ENCODE measurements at places on chromosomes 4 and X.

DNA sequence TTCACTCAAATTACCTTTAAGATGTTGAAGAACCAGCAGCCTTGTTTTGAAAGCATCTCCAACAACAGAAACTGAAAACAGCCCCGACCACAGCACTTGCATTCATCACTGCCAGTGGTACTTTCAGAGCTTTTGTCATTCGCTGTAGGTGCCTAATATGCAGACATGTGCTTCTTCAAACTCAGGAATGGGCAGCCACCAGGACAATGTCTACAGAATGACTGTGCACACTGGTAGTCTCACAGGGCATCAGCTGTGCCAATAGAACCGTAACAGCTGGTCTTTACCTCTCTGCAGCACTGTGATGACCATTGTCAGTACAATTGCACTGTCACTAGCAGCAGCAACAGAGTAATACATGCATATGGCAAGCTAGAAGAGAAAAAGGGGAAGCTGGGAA lies 1149.7 kb downstream of the STPG2 start:
- no peak for DNase-seq

GRCh38 chr4:94623126-94623911 lies 134.4 kb upstream of the BMPR1B start:
- DNase-seq = no peak

GRCh38 chr4:56976283-56976836 lies 1.0 kb downstream of the NOA1 start:
- DNase-seq = no peak

DNA sequence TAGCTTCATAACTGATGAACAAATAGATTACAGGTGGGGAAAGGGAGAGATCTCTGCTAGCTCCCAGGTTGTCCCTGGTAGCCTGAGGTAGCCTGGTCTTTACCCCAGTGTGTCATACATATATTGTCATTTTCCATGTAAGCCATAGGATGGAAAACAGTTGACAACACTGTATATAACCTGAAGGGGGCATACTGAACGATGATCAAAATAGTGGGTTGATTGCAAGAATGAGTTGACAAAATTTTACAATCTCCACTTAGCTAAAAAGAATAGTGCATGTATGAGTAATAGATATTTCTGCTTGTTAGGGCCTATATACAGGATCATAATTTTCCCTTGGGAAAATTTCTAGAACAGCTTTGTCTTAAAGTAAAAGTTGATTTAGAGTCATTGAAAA lies 304.1 kb upstream of the HAND2 start:
- DNase-seq = no peak

DNA sequence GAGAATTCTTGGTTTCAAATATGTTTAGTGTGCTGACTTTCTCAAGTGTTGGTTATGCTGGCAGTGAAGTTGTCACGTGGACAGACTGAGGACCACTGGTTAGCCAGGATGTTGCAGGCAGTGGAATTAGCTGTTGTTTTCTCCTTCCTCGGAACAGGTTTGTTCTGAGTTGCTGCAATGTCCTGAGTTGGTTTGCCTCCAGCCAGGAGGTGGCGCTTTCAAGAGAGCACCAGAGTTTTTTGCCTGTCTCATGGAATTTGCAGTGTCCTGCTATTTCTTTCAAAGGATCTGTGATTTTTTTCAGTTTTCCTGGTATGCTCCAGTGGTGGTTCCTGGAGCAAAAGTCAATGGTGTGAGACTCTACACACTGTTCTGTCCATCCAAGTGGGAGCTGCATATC lies 158.1 kb upstream of the CXorf66 start:
- no peak for DNase-seq

DNA sequence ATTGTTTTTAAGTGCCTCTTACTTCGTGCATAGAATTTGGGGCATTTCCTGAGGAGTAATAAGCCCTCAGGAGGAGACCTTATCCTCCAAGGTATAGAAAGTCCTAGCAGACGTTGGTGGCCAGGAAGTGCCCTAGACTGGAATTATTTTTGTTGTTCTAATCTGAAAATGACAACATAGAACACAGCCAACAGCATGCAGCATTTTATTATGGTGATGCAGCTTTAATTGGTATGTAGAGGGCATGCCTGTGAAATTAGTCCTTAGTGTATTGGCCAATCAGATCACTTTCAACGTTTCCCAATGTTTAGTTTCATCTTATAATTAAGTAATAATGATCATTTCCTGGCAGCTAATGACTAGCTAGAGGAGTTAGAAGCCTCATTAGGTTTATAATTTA lies 199.2 kb downstream of the SHROOM3 start:
- DNase-seq = no peak

DNA sequence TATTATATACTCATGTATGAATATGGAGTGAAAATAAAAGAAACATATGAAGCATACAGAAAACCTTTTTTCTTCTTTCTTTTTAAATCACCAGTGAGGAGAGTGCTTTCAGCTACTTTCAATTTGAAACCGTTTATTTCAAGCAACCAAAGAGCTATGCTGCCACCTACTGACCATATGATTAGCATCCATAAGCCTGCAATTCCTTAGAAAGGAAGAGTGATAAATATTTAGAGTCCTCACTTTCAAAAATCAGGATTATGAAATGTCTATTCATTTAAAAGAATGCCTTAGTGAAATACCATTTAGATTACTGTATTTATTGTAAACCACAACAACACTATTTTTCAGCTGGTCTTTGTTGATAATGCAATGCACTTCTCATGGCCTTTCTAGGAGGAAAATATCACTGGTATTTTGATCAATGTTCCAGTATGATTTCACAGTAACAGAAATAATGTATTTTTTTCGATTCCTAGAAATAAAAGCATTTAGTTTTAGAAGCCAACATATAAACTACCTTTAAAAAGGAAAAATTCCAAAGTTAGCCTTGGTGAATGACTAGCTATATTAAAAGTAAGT lies 667.6 kb downstream of the PCDH18 start:
- no peak for DNase-seq

DNA sequence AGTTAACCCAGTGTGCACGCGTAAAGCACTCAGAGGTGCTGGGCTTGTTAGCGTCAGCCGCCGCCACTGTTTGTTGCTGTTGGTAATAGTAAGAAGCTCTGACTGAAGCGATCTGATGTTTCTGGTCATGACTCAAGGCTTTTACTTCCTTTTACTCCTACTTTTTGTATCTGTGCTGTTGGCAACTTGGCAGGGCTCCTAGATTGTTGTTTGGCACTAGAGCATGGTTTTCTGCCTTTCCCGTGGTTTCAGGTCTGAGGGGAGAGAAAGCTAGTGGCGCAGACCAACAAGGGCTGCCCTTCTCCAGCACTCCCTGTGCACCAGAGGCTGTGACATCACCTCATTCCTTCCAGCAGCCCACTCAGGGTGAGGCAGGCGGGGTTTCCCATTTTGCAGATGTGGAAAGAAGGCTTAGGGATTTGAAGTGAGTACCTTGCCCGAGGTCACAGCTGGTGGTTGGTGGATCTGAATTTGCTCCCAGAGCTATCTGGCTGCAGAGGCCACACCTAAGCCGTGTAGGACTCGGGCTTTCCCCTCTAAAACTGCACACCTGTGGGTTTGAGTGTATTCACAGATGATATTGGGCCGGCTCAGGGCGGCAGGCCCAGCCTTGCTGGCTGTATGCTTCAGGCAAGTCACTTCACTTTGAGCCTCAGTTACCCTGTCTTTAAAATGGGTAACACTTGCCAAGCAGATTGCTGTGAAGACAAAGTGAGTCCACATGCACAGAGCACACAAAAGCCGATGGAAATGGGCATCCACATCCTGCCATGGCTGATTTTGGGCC lies 51.2 kb upstream of the TADA2B start:
- DNase-seq = no peak

DNA sequence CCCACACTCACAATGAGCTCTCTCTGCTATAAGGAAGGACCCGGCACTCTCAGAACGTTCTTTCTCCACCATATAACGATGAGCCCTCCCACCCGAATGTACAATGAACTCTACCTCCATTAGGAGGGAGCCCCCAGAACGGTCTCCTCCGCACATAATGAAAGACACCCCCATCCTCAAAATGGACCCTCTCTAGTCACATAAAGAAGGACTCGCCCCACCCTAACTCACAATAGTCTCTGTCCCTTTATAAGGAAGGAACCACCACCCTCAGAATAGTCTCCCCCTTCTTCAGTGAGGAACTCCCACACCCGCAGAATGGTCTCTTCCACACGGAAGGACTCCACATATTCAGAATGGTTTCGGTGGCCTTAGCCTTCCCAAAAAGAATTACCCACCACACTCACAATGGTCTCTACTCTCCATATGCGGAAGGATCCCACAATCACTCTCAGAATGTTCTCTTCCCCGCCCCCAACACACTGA lies 477 bp downstream of the SLC35A2 start:
- no peak for DNase-seq

DNA sequence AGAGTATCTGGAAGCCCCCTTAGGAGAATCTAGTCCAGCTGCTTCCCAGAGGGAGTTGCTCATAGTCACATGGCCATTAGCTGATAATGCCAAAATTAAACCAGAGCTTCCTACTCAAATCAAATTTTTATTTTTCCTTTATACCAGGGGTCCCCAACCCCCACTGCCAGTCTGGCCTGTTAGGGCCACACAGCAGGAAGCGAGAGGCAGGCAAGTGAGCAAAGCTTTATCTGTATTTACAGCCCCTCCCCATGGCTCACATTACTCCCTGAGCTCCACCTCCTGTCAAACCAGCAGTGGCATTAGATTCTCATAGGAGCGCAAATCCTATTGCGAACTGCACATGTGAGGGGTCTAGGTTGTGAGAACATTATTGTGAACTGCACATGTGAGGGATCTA lies 19.2 kb upstream of the TNIP3 start:
- DNase-seq = no peak

DNA sequence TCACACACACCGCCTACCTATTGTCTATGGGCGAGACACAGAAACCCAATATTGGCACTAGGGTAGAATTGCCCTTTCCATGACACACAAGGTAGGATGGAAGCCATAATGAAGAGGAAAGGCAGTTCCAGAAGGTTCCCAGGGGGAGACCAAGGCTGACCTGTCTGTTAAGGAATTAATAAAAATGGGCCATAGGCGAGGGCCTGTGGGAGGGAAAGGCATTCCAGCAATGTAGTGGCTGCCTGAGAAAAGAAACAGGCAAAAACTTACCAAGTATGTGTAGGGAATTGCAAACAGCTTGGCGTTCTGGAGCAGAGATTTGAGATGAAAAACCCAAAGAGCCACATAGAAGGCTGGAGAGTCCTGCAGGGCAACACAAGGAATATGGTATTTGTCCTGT lies 19.1 kb downstream of the MAGED2 start:
- no peak for DNase-seq

GRCh38 chrX:45762699-45763647 lies 562.3 kb upstream of the DIPK2B start:
- DNase-seq = no peak

- DNase-seq = no peak
Observed at GRCh38 chrX:5586726-5587125, 641.9 kb downstream of the NLGN4X start.

DNA sequence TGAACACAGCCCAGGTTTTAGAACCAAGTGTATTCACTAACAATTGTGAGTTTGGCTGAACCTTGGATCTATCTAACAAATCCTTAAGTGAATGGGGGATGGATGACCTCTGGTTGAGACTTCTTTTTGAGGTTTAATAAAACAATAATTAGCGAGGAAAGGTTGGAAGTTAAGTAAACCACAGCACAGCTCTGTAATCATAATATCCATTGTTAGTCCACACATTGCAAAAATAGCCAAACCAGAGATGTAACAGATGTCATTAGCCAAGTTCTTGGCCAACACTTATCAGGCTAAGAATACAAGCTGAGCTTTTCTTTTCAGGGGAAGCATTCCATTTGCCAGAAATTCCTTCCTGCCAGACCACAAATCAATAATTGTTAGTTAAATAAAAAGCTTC lies 59.1 kb downstream of the FREM3 start:
- DNase-seq = no peak

DNA sequence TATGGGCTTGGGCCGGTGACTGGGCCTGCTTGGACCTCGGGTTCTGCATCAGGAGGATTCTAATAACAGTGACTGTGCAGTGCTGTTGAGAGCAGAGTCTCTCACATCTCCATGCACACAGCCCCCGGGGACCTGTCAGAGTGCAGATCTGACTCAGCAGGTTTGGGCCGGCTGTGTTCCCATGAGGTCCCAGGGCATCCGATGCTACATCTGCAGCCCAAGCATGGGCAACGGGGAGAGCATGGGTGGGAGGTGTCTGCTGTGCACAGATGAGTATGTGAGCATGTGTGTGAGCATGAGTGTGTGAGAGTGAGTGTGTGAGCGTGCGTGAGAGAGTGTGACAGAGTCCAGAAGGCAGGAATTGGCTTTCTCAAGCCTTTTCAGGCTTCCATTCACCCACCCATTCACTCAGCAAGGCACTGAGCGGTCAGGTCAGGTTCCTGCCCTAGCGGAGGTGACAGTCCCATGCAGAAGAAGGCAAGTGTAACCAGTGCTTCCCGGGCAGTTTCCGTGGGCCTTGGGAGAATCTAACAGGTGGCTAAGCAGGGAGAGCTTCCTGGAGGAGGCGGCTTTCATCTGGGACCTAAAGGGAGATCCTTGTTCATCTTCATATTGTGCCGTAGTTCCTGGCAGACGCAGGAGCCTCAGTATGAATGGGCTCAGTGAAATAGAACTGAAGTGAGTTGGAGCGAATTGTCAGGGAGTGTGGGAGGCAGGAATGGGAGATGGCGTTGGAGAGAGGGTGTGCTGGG lies 62.6 kb downstream of the SORCS2 start:
- no peak for DNase-seq

DNA sequence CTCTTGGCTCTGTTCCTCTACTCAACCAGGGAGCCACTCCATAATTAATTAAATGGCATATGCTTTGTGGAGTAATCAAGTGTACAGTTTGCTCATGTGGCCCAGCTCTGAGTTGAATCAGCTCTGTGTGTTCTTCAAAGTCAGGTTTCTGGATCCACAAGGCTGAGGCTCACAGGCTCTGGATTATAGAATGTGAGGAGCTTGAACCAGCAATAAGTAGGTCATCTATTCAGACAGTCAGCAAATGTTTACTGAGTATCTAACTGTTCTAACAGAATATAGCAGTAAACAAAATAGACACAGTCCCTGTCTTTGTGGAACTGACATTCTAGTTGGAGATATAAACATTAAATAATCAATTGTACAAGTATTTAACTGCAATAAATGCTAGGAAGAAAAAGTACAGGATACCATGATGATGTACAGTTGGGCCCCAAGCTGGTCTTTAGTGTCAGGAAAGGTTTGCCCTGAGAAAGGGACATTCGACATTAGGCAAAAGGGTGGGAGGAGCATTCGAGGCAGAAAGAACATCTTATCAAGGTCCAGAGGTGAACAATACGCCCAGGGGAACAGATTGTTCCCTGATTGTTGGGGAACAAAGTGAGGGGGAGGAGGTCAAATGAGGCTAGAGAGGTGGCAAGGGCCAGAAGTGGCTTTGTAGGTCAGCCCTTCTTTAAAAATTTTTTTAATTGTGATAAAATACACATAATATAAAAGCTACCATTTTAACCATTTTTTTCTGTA lies 20.5 kb upstream of the TSR2 start:
- DNase-seq = no peak

Measured in stimulated activated CD4-positive, alpha-beta T cell treated with anti-CD3 and anti-CD28 coated beads, TNF-alpha, amount 100 ng/mL, for 4 hours (primary cell).